Left ventricle myocardium superior (tissue), 1 donor: ENCODE measurements at places on chromosomes 16 and 17. TPM values are rescaled to one million over a fixed set of nuclear protein-coding genes. Genes with fewer than 3 reads are reported as not detected.

Gene MT3
- total RNA-seq, result 3.8 TPM

Gene FAM20A
- total RNA-seq, result 7.6 TPM

Gene CES1
- total RNA-seq, result 30.3 TPM

Gene NECAB2
- total RNA-seq, result 0.84 TPM

Gene ARHGAP23
- total RNA-seq, result 70.3 TPM

Gene MT1F
- total RNA-seq, result 3.0 TPM
